A549 treated with CpdA at 1 μM for 4 hours (cell line): ENCODE measurements at places on chromosomes 16 and 17. TPM values are rescaled to one million over a fixed set of nuclear protein-coding genes. Genes with fewer than 3 reads are reported as not detected.

The KRT15 gene
- total RNA-seq, result 3.5 to 6.2 TPM (median 5.4 TPM) in 5 replicates

The CLEC18A gene
- total RNA-seq, result 0.08 TPM in 2 of 5 replicates, not detected in the others

The HEATR9 gene
- total RNA-seq, result not detected in 5 replicates

The CORO6 gene
- 4.9 to 8.1 TPM (median 6.4 TPM) in 5 replicates for total RNA-seq

The CD300H gene
- 0.45 to 0.78 TPM (median 0.63 TPM) in 4 of 5 replicates, not detected in the other for total RNA-seq

The OTOP2 gene
- total RNA-seq, result 0.06 to 0.17 TPM (median 0.08 TPM) in 4 of 5 replicates, not detected in the other
